Activated gamma-delta T cell (primary cell): ENCODE measurements at places on chromosomes 12 and 14.

DNA sequence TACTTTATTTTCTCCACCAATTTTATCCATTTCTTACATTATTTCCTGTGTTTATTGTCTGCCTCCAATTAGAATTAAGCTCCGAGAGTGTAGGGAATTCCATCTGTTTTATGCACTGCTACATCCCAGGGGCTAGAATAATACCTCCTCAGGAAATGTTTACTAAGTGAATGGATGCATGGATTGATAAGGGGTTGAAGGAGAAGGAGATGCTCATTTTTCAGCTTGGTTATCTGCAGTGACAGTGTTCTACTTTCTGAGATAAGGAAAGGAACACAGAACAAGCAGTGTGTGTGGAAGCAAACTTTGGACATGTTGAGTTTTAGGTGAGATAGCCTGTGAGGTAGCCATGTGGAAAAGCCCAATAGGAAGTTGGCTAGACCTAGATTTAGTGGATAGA lies 164.6 kb upstream of the HMGA2 start:
- no peak for DNase-seq

GRCh38 chr12:7404275-7404674 lies 39.7 kb downstream of the CD163L1 start:
- DNase-seq: no peak

DNA sequence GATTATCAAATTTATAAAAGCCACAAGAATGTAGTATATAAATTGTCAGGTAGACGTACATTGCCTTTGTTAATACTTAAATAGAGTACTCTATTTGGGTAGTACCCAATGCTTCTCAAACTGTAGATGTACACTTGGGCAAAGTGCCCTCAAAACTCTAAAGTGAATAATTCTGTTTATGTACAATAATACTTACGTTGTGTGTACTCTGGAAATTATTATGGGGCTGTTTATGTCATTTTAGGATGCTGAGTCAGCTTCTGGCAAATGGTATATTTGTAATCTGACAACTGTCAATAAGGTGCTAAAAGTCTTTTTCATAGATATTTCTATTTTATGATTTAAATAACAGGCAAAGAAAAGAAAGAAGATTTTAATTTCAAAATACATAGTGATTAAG lies 102.4 kb downstream of the CCDC91 start:
- no peak for DNase-seq

- no peak for DNase-seq
Measured at GRCh38 chr12:30631740-30632139, 63.9 kb downstream of the IPO8 start.

DNA sequence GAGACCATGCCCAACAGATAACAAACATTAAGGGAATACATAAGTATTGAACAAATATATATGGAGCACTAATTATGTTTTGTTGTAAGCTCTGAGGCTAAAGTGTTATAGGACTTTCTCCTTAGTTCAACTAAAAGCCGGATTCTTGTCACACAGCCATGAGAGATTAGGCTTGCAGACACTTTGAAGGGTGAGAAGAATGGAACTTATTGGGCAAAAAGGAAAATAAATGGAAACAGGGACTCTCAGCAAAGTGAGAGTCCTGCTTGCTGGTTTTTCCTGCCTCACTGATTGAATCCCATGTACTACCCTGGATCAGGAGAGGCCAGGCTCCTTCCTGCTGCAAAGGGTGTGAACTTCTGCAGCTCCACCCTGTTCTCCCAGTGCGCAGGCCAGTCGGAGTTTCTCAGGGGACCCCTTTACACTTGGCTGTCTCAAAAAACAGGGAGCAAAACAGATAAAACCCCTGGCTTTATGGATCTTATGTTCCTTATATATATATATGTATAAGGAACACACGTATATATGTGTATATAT lies 77.1 kb upstream of the FUT8 start:
- DNase-seq: no peak

DNA sequence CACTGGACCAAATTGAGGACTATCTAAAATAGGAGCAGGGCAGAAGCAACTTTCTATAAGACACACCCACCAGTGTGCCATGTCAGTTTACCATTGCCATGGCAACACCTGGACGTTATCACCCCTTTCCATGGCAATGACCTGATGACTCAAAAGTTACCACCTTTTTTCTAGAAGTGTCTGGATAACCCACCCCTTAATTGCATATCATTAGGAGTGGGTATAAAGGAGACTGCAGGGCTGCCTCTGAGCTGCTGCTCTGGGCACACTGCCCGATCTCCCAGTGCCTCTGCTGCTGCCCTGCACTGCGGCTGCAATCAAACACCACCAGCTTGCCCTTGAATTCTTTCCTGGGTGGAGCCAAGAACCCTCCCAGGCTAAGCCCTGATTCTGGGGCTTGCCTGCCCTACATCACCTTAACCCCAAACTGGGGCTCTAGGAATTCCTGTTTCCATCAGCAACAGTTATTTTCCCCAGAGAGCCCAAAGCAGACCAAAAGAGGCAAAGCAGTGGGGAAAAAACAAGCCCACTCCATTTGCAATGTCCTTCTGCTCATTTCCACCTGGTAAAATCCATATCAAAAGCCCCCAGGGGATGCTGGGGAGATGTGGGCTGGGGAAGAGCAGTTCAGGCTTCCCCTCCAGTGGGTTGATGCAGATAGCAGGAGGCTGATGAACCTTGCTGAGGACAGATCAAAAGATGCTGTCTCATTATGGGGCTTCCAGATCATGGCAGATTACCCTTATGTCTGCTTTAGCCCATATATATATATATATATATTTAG lies 129.5 kb upstream of the NCOR2 start:
- DNase-seq: no peak

DNA sequence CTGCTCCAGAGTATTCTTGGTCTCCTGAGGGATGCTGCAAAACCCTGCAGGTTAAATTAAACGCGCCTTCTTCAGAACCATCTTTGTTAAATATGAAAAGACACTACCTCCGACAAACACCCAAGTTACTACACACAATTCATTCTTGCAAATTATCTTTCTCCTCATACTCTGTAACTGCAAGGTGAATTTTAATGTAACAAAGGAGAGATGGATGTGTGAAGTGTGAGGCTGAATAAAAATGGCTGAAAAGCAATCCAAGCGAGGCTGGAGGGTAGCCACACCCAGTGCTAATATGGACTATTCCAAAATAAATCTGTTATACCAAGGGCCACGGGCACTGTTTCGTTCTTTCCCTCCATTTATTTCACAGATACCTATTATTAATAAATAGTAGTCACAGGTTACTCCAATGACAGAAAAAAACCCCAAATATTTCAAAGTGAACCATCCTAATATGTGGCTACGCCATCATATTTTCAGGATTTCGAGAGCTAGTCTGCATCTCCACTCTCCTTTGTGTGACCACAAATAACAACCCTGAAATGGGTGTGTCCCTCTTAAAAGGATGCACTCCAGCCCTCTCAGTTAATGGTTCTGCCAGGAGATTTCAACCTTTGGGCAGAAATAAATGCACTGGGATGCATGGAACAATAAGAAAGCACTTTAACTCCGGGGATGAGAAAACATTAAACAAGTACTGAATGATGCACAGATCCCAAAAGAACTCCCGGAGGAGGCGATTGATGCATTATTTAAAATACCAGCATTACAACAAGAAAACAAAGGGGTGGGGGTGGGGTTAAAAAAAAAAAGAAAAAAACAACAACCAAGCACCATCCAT lies 53.1 kb upstream of the CCDC175 start:
- no peak for DNase-seq

GRCh38 chr12:93425736-93426411 lies 15.9 kb downstream of the UBE2N start:
- no peak for DNase-seq

DNA sequence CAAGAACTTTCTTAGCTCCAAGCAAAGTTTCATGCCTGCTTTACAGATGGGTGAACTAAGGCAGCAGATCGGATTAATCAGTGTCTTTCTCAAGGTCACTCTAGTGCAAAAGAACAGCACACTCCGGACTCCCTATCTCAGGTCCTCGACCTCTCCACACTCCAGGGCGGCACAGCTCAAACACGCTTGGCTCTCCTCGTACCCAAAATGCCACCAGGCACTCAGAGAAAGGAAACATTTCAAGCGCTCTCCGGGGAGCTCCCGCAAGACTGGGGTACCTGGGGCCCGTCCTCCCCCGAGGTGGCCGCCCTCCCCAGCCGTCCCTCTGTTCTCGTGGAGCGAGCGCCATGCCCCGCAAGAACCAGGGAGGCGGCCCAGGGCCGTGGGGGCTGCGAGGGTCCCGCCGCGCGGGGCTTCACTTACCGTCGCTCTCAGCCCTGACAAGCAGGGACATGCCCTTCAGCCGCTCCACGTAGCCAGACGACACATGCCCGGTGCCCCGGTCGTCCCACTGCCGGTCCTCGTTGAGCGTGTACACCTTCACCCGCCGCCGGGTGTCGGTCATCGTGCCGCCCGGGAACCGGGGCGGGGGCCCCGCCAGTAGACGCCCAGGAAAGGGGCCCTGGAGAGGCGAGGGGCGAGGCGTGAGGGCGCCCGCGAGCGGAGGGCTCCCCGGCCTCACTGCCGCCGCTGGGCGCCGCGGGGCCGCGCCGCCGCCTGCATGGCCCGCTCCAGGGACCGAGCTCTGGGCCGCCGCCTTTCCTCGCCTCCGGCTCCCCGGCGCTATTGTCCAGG lies 830 bp downstream of the PPP4R3A start:
- peak; percentile 42 for DNase-seq

DNA sequence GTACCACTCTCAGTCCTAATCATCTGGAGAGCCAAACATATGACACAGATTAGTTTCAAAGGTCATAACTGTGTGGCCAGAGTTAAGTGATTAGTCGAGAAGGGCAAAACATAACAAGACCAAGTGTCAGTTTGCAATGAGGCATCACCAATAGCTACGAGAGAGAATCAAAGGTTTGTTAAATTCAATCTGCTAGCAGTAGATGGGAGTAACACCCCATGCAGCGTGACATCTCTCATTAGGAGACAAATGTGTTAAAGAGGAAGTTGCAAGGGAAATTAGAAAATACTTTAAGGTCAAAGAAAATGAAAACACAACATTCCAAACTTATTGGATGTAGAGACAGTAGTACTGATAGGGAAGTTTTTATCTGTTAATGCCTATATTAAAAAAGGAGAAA lies 135.7 kb upstream of the SYT10 start:
- DNase-seq: no peak

GRCh38 chr14:61438860-61439765 lies 117.7 kb downstream of the PRKCH start:
- DNase-seq: no peak

DNA sequence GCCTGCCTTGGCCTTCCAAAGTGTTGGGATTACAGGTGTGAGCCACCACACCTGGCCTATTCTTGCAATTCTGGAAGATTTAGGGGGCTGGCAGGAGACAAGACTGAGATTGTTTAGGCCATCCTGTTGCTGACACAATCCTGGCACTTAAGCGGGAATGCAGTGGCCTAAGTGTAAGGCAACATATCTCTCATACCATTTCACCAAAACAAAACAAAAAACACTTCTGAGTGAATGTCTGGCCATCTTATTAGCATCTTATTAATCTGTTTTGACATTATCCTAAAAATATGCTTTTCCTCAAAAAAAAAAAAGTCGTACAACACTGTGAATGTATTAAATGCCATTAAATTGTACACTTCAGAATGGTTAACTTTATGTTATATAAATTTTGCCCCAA lies 67.6 kb downstream of the DENND5B start:
- DNase-seq: no peak

DNA sequence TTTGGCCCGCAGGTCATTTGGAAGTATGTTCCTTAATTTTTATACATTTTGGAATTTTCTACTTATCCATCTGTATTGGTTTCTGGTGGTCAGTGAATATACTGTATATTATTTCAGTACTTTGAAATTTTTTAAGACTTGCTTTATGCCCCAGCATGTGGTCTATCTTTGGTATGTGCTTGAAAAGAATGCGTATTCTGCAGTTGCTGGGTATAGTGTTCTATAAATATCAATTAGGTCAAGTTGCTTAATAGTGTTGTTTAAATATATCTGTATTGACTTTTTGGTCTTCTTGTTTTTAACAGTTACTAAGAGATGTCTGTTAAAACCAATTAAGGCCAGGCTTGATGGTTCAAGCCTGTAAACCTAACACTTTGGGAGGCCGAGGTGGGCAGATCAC lies 21.7 kb upstream of the SIX1 start:
- DNase-seq: no peak

- no peak for DNase-seq
Measured at GRCh38 chr14:104967386-104968152, 10.6 kb downstream of the AHNAK2 start.

DNA sequence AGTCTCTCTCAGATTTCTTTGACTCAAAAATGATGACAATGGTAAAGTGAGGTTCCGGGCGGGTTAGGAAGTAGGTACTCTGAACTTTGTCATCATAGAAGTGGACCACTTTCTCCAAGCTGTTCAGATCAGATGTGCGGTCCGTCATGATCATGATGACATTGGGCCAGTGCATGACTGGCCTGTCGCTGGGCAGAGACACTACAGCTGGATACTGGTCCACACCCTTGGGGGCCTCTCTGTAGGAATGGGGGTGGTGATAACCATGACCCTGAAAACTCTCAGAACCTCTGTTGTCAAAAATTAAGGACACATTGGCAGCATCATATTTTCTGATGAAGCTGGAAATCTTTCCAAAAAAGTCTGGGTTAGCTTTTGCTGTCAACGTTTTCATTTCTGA lies 28.2 kb downstream of the KICS2 start:
- no peak for DNase-seq

GRCh38 chr14:102442241-102443211 lies 67.0 kb downstream of the ANKRD9 start:
- no peak for DNase-seq

- no peak for DNase-seq
Measured at GRCh38 chr12:126447346-126447745, 1382.1 kb downstream of the AACS start.

GRCh38 chr14:66311058-66311457 lies 175.1 kb upstream of the CCDC196 start:
- DNase-seq: no peak

- DNase-seq: no peak
Measured at GRCh38 chr12:90020014-90020413, 311.4 kb upstream of the ATP2B1 start.

DNA sequence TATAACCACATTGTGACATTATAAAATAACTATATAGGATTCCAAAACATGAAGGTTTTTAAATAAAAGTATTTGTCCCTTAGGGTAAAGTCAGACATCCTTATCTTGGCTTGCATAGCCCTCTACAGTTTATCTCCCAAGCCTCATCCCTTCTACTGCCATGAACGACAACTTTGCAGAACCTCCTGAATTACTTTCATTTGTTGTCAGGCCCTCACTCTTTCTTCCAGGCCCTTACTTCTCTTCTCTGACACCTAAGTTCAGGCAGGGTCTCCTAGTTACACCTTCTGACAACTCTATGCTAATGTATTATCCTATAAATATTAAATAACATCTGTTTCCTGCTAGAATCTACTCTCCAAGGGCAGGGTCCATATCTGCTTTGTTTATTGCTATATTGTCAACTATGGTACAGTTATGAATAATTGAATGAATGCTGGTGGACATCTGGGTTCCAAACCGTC lies 115.7 kb upstream of the MDM1 start:
- DNase-seq: no peak

- DNase-seq: no peak
Measured at GRCh38 chr14:71651228-71651627, 281.0 kb upstream of the RGS6 start.
